CD4-positive, alpha-beta T cell treated with Interleukin-6 for 4 hours (primary cell): ENCODE measurements at places on chromosomes 11 and 22.

GRCh38 chr11:64609436-64610047, 18.5 kb downstream of the SLC22A12 start:
- DNase-seq = no peak

DNA sequence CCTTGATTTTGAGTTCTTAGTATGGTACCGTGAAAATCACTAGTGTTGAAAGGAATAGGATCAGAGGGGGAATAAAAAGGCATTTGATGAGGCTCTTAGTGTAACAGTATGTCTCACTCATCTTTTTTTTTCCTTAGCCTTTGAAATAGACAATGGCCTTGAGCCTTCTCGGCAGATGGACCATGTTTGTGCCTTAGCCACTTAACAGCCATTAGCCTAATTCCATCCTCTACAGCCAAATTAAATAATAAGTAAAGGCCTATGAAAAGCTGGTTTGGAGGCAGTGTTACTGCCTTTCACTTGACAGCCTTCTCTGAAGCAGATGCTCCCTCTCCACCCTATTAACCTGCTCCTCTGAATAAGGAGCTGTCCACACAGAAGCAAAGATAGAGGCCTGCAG, 580.7 kb downstream of the NTM start:
- DNase-seq = no peak

DNA sequence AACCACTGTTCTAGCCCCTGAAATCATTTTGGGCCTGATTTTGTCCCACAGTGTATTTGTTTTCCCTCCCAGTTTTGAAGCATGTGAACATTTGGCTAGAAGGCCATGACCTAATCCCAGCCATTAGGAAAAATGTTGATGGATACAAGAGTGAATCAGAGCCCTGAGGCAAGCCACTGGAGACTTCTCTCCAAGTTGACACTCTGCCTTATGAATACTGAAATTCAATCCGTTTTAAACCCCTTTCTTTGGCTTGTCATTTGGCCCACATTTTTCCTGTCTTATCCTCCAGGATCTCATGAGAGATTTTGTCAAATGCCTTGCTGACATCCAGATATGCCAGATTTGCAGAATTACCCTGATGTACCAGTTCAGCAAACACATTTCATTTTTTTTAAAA, 158.8 kb downstream of the FAT3 start:
- no peak for DNase-seq

DNA sequence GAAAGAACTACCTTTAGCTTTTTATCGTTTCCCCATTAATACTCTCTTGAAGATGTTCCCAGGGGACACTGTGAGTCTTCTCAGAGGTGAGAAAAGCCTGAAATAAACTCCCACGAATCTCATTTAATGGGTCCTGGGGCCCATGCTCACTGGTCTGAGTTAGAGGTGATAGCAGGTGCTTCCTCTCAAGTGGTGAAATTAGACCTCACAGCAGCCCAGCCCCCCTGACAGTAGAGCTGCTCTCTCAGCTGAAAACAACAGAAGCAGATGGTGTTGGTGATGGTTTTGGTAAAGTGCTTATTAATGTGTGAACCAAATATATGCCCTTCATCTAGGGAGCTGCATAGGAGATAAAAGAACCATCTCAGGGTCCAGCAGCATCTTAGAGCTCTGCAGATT, 76.8 kb upstream of the VPREB1 start:
- no peak for DNase-seq

GRCh38 chr11:107567739-107568335, 2.3 kb upstream of the ALKBH8 start:
- DNase-seq = no peak

DNA sequence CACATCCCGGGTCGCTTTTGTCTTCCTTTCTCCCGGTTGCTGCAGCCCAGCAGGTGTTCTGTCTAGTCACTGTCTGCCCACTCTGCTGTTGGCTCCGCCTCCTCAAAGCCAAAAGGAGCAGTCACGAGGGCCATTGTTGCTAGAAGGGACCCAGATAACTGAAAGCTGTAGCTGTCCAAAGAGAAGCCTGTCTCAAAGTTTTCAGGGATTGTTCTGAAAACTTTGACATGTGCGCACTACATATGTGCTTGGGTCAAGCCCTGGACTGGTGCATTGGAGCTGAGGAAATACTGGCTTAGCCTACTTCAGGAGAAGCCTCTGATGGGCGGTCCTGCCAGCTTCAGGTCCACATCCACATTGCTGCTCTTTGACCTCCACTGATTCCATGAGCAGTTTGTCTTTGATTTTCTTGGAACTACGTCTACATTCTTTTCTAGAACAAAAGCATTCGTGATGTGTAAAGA, 8.8 kb upstream of the OR2AT4 start:
- DNase-seq = no peak

- peak; percentile 78 for DNase-seq
Measured at GRCh38 chr11:66126808-66127555, 56.9 kb downstream of the PACS1 start.

DNA sequence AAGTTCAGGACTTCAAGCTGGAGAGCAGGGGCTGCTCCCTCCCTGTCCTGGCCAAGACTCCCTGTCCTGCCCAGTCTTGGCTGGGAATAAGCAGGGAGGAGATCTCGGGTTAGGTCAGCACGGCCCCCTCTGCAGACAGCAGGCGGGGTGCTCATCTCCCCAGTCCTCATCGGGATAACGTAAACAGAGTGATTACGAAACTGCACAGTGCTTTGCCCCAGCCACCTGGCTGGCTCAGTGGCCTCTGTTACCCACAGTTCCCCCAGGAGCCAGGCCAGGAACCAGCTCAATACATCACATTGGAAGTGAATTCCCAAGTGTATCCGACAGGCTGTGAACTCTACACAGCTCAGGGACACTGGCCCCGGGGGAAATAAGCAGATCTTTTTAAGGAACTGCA, 42.7 kb upstream of the KCNJ11 start:
- no peak for DNase-seq

- DNase-seq = no peak
Measured at GRCh38 chr11:71212871-71213559, 39.4 kb downstream of the SHANK2 start.
